Gastroesophageal sphincter (tissue), 4 donors: ENCODE measurements at places on chromosomes 4 and X.

DNA sequence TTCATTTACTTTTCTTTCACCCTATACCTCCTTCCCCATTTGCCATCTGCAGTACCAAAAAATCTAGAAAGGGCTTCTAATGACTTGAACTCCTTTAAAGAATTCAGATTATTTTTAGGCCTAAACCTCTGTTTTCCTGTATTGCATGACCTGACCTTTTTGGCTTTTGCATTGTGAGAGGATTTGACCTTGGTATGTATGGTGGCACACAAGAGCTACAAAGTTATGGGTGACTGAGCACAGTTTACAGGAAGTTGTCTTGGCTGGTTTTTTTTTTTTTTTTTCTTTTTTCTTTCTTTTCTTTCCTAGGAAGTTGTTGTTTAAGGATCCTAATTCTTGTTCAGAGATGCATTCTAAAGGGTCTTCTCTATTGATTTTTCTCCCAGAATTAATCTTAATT is 32.0 kb upstream of the MTMR8 start:
- ATAC-seq: no peak

GRCh38 chrX:121064579-121064978 is 17.2 kb downstream of the GLUD2 start:
- ATAC-seq: no peak

DNA sequence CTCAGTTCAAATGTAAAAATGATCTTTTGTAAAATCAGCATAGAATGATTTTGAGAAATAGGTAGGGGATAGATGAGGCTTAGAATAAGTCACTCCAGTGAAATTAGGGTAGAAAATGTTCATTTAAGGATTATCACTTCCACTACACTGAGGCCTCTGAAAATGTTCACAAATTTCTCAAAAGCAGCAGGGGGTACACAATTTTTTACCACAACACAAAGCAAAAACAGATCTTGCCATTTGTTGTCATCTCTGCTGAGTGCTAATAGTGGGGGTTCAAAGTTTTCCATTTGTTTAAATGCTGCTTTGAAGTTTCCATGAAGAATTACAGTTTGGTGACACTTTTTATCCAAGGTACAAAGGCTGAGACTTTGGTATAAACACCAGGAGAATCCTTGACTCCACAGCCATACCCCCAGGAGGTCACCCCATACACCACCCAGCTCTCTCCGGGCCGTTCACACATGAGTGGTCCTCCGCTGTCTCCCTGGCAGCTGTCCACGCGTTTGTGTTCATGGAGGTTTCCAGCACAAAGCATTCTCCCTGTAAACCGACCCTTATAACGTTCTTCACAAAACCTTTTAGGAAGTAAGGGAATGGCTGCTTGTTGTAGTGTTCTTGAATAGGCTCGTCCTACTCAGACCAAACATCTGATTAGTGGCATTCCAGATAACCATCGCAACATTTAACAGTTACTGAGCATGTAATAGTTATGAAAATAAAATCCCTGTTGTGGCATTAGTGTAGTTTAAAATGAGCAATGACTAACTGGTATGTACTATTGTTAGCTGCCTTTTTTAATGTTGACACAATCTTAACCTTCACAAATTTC is 71.0 kb downstream of the PRSS12 start:
- no peak for ATAC-seq

- ATAC-seq: no peak
Measured at GRCh38 chr4:83107631-83108030, 6.9 kb downstream of the PLAC8 start.

DNA sequence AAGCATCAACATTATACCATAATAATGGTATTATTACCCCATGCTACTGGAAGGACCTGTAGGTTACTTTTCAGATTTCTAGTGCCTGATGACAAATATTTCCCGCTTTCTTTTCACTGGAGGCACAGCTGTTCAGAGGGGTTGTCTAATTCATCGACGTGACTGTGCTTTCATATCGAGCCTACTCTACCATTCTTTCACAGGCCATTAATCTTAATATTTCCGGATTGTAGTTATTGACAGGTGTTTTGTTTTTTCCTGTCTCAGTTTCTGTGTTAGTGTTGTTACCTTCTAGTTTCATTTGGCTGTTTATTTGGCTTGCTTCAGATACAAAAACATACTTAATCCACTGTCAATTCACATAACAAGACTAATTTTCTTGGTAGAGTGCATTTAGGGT is 330.9 kb downstream of the SPOCK3 start:
- no peak for ATAC-seq

GRCh38 chrX:101429934-101430333 is 21.9 kb downstream of the HNRNPH2 start:
- no peak for ATAC-seq

DNA sequence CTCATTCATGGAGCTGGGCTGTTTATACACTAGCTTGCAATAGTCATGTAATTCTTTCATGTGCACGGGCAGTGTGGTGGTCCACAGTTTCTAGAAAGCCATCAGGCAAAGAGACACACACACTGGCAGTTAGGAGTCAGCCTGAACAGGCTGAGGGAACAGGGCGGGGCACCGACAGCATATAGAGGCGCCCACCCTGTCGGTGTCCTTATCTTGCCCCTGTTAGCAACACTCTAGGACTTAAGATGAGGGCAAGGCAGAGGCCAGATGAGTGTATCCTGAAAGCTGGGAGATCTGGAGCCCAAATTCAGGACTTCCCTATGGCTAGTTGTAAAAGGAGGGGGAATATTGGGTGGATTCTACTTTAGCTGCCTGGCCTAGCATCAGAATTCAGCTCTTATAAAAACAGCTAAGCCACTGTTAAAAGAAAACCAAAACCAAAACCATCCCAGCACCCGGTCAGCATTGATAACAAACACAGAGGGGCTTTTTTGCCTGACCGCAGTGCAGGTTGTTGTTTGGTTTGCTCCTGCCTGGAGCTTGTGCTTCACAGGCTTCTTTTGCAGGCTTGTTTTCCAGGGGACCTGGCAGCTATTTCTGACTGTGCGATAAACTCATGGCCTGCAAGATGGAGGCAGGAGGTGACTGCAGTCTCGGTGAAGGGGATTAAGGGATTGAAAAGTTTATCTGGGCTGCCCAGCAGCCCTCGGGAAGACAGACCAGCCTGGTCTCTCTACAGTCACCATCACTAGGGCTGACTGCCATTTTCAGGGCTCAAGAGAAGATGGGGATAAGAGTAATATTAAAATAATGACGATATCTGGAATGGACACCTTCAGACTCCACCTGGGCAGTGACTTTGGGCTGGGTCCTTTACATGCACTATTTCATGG is 638.9 kb downstream of the MID1IP1 start:
- no peak for ATAC-seq

DNA sequence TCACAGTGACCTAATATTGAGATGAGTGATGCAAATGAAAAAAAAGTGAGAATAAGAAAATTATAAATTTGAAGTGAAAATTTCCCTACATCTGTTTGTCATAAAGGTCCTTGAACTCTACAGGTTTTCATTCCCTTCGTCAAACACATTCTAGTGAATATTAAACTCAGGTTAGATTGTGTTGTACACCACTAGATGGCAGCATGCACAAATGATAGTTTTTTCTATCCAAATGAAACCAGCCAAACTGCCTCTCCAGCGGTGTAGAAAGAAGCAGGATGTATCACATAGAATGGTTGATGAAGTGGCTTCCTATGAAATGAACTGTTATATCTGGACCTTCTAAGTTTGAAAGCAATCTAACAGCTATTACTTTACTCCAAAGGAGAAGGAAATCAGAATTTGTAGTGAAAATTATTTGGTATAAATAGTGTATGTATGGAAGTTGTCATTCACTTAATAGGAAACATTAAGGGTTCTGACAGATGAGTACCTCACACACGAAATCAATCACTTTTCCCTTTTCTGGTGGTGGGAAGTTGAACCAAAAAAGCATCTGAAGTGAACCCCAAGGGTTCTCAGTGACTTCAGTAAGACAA is 382.7 kb downstream of the UNC5C start:
- ATAC-seq: peak; percentile 62

GRCh38 chr4:150875367-150875766 is 139.7 kb downstream of the LRBA start:
- ATAC-seq: no peak

DNA sequence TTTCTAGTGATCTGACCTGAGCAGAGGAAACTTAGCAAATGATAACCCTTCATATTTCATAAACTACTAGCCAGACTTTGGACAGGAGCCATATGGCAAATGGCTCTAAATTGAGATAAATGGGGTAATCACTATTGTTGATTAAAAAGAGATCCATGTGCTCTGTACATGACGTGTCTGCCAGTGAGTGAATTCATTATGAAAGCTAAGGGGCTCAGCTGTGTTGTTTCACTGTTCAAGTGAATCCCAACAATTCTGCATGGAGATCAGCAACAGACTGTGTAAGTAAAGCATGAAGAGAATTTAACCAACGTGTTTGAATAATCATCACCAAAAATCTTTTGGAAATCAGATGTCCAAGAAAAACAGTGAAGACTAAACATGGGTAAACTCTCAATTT is 9.5 kb upstream of the QRFPR start:
- ATAC-seq: no peak

- ATAC-seq: no peak
Measured at GRCh38 chr4:103244251-103244650, 46.1 kb upstream of the CENPE start.

GRCh38 chr4:37690976-37691375 is 4.8 kb upstream of the RELL1 start:
- no peak for ATAC-seq

- ATAC-seq: no peak
Measured at GRCh38 chr4:40379248-40379647, 44.1 kb downstream of the CHRNA9 start.

GRCh38 chrX:41596596-41596995 is 92.2 kb upstream of the GPR34 start:
- no peak for ATAC-seq

- no peak for ATAC-seq
Measured at GRCh38 chrX:39874202-39874816, 223.4 kb downstream of the BCOR start.

DNA sequence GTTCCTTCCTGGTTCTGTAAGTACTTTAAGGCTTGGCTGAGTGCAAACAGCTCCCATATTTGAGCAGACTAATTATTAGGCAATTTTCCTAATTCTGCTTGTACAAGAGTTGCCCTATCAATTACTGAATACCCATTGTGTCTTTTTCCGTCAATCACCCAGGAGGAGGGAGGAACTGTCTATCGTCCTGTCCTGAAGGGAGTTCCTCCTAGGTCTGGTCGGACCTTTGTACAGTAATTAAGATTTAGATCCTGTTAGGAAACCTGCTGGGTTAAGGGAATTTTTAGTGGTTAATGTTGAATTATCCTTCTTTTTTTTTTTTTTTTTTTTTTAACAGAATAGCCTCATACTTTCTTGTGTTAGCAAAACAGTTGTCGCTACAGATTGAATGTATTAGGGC is 130.1 kb downstream of the KDM6A start:
- no peak for ATAC-seq

DNA sequence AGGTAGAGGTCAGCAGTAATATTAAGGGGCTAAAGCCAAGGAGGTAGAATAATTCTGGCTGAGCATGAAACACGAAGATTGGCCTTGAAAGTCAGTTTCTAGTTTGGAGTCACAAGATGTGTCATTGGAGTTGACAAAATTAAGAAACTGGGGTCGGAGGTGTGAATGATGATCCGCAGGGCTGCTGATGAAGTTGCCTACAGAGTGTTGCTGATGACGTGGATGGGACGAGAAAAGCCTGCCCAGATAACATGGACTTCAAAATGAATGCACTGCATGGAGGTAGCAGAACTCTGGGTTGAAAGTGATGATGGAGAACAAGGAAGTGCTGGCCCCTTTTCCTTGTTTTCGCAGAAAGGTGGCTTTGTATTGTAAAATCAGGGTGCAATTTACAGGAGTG is 60.5 kb downstream of the DTHD1 start:
- ATAC-seq: no peak

- peak; percentile 48 for ATAC-seq
Measured at GRCh38 chr4:102625232-102625930, 124.2 kb downstream of the NFKB1 start.

GRCh38 chrX:13520936-13521335 is 48.5 kb upstream of the EGFL6 start:
- ATAC-seq: no peak

GRCh38 chr4:5199912-5200311 is 148.6 kb downstream of the STK32B start:
- no peak for ATAC-seq

DNA sequence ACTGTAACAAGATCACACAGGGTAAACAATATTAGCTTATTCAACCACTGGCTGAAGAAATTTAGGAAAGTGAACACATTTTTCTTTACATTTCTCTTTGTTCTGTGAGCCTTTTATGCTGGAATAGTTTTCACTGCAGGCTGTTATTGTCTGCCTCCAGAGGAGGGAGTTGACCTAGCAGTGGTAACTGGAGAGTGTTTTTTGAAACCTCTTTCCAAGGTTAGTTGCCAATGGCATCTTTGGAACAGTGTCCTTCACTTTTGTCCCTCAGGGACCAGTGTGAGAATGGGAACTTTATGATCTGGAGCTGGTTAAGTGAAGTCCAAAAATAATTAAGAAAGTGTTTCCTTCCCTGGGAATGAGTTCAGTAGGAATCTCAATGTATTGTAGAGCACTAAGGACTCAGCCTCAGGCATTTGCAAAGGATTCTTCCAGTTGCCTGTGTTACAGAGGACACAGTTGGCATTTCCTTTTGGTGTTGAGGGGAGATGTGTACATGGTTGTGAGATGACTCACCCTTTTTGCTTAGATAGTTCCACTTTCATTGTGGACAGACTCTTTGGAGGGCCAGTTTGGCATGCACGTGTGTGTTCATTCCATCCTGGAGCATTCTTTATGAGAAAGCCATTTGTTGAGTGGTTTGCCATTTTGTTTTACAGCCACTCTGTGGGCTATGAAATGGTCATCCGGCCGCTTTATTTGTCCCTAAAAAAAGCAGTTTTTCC is 61.3 kb downstream of the AR start:
- ATAC-seq: peak; percentile 31

DNA sequence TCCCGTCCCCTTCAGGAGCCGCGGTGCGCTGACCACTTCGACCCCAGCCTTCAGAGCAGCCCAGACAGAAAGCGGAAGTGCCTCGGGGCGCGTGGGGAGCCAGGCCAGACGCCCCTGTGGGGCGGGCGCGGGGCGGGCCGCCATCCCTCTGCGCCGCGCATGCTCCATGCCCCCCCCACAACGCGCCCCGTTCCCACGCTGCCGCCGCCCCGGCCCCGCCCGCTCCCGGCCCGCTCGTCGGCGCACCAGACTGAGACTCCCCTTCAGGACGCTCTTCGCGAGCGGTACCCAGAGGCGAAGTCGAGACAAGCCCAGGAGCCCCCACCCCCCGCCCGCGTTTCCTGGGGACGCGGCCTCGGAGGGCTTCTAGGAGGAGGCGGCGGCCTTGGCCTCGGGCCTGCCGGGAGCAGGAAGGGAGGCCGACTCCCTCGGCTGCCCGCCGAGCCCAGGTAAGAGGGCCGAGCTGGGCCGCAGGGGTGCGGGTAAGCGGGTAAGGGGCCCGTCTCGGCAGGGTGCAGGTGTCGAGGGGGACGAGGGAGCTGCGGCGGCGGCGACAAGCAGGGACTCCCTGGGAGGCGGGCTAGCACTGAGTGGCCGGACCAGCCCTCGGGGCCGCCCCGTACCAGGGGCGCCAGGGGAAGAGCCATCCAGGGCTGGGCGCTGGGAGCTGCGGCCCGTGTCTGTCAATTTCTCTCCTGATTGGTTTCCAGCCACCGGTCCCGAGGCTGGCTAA is at the start of gene ZFP92:
Gene ZFP92, plus strand, starts transcription at position 218 of the 733 bp plus-strand sequence. CDS start 6,851 bp downstream, outside the sequence.
- ATAC-seq: peak; percentile 52
